ENCODE measurements at places on chromosomes 6 and 20. TPM values are rescaled to one million over a fixed set of nuclear protein-coding genes. Genes with fewer than 3 reads are reported as not detected.

DNA sequence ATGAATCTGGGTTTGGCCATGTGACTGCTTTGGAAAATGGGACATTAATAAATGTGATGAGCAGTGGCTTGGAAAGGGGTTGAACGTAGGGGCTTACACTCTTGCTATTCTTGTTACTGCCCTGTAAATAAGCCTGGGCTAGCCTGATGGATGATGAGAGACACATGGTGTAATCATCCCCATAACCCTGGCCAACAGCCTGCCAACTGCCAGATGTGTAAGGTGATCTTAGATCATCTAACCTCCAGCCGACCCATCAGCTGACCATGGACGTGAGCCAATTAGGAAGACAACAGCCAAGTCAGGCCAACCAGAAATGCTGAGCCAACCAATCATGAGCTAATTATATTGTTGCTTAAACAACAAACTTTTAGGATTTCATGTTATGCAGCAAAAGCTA, 25.2 kb downstream of the FBXO30 start:
- peak; percentile 80 for DNase-seq

DNA sequence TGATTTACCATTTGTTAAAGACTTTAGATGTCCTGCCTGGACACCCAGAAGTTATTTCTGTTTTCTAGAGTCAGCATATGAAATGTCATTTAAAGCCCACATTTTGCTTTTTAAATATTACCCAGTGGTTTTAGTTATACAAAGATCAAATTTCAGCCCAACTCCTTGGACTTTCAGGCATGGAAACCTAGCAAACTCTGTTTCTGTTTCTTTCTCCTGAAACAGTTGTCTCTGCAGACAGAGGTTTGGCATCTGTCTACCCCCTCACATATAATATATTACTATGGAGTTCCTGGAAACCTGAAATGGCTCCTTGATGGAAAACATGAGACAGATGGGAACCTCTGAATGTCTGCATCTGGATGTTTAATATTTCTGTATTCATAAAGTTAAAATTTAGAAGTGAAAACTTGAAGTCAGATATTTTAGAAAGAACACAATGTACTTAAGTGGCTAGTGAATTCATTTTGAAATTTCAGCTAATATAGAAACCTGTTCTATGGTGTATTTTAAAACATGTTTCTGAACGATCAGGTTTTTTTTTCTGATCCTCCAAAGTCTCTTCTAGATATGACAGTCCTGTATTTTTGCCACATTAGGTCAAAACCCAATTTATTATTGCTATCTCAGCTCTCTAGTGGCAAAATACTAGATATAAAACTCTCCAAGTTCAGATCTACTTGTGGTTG, 743.3 kb downstream of the CD109 start:
- DNase-seq = no peak

GRCh38 chr6:166460473-166461437, 78.0 kb upstream of the MPC1 start:
- no peak for DNase-seq

DNA sequence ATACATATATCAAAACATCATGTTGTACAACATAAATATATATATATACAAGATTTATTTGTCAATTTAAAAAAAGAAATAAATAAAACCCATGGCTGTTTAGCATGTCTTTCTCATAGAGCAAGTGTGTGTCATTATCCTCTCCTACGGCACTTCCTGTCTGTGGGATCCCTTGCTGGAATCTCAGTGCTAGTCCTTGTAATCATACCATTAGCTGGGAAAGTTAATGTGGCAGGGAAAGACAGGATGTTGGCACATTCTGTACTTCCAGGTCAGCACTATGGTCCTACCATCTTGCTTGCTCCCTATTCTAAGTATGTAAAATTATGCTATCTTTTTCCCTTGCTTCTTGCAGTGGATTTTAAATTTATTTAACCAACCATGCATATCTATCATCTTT, 9.5 kb upstream of the SLC17A3 start:
- no peak for DNase-seq

GRCh38 chr6:38723783-38724182, 8.7 kb downstream of the DNAH8 start:
- no peak for DNase-seq

GRCh38 chr20:40583205-40583604, 105.8 kb downstream of the MAFB start:
- DNase-seq = no peak

- peak; percentile 74 for DNase-seq
Measured at GRCh38 chr20:31788578-31788977, 30.6 kb upstream of the MYLK2 start.

GRCh38 chr6:169802790-169803189, 51.4 kb downstream of the ERMARD start:
- no peak for DNase-seq

- DNase-seq = no peak
Measured at GRCh38 chr6:135187372-135187771, 6.3 kb downstream of the MYB start.

DNA sequence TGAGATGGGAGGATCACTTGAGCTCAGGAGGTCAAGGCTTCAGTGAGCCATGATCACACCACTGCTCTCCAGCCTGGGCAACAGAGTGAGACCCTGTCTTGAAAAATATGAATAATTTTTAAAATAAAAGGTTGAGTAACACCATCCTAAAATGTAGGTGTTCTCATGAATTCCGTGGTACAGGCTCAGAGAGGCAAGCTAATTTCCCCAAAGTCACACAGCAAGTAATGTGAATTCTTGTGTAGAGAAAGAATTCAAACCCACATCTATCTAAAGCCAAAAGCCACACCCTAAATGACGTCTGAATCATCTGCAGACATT, 80.5 kb downstream of the ZNF217 start:
- DNase-seq = no peak

GRCh38 chr6:29892696-29893095, 49.6 kb upstream of the HLA-A start:
- DNase-seq = no peak

DNA sequence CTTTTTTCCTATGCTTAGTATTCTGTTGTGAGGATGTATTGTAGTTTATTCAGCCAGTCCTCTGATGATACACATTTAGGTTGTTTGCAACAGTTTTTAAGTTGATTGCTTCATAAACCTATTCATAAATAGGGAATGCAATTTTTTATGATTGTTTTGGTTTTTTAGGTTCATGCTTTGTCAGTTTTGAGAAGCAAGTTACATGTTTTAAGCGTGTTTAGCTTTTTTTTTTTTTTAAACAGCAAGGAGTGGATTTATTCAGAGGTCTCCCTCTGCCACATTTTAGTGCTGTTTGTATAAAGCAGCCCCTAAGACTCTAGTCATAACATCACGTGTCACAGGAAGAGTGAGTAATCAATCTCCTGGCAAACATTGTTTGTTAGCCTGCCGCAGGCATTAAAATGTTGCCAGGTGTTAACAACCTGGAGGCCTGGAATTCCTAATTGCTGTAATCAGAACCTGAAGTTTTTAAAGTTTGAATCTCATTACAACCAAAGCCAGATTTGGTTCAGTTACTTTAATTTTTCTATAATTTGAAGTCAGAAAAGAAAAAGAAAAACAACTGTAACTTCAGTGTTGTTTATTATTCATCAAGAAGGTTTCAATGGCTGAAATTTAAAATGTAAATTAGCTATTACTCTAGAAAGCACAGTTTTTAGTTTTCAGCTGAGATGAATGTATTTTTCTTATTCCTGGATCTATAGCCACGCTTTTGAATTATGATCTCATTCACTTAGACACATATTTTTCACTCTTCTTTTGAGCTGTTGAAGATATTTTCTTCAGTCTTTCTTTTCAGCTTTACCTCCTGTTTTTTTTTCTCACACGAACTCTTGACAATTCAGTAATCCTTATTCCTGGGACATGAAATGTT, 59.2 kb downstream of the KCNS1 start:
- DNase-seq = no peak

DNA sequence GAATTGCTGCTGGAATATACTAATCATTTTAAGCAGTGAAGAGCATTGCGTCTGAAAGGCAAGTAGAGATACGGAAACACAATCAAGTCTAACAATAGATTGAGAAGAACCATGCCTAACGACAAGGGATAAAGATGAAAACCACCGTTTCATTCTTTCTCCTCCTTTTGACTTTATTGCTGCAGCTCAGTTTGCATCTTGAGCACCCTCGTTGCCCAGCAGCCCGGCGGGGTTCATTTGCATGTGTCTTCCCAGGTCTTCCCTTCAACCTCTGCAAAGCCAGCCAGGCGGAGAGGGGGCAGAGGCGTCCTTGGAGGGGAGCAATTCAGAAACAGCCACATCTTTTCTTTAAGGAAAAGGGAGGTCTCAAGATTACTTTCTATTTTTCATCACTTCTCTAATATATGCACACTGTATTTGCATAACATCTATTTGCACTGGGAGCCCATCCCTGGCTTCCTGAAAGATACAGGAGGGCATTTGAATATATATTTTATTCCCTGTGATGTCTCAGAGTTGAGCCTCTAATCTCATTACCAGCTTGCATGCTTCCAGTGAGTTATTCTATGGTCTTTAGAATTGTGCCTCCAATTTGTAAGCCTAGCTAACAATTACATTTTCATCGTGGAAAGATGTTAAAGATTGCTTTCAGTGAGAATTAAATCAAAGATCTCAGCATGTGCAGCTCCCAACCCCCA, 18.7 kb upstream of the PXDC1 start:
- DNase-seq = no peak

GRCh38 chr6:154683756-154684523, 49.3 kb upstream of the SCAF8 start:
- no peak for DNase-seq

- DNase-seq = no peak
Measured at GRCh38 chr6:33191383-33192104, 723 bp downstream of the COL11A2 start.

DNA sequence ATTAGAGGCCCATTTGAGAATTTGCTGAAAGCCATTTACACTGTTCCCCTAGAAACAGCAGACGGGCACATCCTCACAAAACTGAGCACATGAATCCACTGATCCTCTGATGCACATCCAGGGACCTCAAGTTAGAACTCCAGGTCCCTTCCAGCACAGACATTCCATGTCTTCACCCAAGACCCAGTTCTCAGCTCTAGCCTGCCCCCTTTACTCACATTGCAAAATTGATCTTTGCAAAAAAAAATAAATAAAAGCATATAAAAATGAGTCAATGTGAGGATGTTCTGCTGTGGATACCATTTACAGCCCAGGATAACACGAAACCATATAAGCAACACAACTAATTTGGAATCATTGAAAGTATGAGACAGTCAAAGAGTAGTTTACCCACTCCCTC, 458.2 kb upstream of the JARID2 start:
- no peak for DNase-seq

DNA sequence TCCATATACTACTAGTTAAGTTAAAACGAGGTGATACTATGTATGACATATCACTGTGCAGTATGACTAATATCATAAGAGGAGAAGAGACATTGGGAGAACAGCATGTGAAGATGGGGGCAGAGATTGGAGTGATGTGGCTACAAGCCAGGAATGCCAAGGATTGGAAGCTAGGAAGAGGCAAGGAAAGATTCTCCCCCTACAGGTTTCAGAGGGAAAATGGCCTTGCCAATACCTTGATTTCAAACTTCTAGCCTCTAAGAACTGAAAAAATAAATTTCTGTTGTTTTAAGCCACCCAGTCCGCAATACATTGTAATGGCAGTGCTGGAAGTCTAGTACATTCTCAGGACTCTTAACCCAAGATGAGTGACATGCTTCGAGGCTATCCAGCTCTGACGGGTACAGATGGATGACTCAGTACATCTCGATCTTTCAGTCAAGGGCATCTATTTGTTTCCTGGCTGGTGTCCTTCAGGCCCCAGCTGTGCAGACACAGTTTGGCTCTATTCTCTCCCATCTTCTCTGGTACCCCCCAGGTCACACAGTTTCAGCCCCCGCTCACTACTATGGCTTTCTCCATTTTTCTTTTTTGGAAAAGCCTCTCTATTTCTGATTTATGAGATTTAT, 55.5 kb upstream of the THEMIS start:
- DNase-seq = no peak

DNA sequence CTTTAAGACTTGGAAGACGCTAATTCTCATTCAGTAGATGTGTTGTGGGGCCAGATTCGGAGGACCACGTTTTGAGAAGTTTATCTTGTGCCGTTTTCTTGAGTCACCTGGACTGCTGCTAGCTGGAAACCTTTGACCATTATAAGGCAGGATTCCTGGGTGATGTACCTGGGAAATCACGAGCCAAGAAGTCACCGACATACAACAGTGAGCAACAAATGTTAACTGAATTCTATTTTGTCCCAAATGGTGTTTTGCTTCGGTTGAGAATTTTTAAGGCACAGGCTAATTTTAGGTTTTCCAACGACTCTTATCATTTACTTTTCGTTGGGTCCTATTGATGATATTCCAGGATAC, 93.4 kb upstream of the BTN3A2 start:
- no peak for DNase-seq

DNA sequence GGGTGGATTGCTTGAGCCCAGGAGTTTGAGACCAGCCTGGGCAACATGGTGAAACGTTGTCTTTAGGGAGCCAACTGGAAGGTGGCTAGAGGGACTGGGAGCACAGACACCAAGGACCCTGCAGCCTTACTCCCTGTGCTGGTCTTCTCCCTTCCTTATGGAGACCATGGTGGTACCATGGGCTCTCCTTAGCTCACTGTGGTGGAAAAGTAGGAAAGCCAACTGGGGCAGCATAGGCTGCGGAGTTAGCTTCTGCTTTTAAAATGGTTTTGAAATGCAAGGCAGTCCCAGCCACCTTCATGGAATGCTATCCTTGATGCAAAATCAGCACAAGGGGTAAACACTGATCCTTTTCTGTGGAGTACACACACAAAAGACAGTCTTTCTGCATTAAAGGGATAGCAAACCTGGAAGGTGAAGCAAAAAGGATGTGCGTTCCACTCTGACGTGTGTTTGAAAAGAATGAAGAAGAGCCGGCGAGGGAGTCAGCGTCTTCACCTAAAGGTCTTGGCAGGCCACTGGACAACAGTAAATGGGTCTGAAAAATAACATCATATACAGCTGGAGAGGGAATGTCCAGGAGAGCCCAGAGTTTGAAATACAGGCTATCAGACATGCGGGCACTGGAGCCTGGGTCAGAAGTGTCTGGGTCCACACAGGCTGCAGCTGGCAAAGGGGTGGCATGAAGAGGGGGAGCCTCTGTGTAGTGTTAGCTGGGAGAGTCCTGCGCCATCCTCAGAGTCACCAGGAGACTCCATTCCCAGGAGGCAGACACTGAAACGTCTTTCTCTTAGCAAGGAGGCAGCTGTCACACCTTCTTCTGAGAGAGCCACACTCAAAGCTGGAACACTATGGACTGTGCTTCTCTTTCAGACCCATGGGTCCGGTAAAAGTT, 58.5 kb downstream of the GPR6 start:
- DNase-seq = no peak

GPX5 gene
- total RNA-seq = not detected

RGL2 gene
- 58.3 TPM for total RNA-seq

TCF19 gene
- total RNA-seq = 1.8 TPM

ARMC2 gene
- 1.7 TPM for total RNA-seq

PAK5 gene
- not detected for total RNA-seq

DLL1 gene
- total RNA-seq = 4.7 TPM

COL19A1 gene
- total RNA-seq = 1.5 TPM

C20orf141 gene
- total RNA-seq = not detected

FAM184A gene
- total RNA-seq = 0.23 TPM

LGSN gene
- not detected for total RNA-seq

LY6G6F gene
- not detected for total RNA-seq

SULF2 gene
- total RNA-seq = 11.6 TPM

CCN6 gene
- total RNA-seq = not detected

Measured in psoas muscle (tissue), 8 donors.